ENCODE measurements at places on chromosomes 4 and X.
A peak's percentile ranks its signal among the peaks of the same experiment; 100 is the strongest.

- DNase-seq, result no peak
Measured at GRCh38 chrX:151359341-151359740, 37.7 kb upstream of the VMA21 start.

DNA sequence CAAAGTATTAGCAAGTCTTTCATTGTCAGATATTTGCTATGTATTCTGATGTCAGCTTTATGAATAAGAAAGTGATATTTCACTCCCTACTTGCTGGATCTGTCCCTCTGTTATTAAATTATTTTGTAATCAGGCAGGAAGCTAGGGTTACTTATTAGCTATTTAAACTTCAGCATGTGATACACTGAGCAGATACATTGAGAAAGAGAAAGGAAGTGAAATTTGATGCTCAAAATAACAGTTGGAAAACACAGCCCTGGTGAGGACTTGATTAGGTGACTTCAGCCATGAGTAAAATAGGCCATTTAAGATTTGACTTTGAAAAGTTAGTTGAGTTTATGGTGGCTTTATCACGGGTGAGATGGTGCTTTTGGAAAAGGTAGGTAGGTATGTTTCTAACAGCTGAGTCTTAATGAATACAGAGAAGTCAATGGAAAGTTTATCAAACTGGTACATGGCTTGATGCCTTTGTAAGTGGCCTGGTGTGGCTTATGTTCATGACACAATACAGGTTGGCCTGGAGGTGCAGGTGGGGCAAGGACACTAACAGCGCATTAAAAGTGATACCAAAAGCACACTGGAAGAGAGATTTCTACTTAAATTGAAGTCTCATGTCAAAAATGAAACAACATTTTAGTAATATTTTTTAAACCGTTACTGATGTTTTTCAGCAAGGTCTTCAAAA is 321.2 kb upstream of the SPOCK3 start:
- DNase-seq, result no peak

- DNase-seq, result peak; percentile 8
Measured at GRCh38 chr4:83109480-83110222, 4.9 kb downstream of the PLAC8 start.

DNA sequence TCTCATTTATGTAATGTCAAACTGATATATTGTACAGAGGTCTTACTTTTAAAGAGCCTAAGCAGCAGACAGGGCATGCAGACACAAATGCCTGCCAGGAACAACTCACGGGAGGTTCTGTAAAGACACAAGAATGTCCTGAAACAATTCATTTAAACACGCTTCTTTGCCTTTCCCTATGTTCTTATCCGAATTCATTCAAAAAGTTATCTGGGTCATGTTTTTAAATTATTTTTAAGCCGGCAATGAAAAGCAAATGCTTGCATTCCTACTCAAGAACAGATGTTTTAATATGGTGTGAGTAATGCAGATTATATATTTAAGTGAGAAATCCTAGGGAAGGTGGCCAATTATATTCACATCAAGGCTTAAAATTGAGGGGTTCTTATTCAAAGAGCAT is 192.6 kb downstream of the PDGFC start:
- no peak for DNase-seq

DNA sequence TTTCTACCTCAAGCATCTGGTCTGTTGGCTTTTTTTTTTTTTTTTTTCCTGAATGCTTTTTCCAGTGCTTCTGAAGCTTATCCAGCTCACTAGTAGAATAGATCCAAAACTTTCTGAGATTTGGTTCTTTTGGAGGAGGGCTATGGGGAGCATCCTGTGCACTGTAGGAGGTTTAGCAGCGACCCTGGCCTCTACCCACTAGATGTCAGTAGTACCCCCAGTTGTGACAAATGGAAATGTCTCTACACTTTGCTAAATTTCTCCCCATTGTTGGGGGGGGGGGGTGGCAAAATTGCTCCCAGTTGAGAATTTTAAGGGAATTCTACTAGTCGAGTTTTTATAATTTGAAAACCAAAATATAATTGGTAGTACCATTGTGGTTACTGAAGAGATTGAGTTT is 23.0 kb upstream of the PPA2 start:
- DNase-seq, result no peak

GRCh38 chr4:152709675-152710438 is 30.1 kb upstream of the TMEM154 start:
- DNase-seq, result no peak

- DNase-seq, result no peak
Measured at GRCh38 chr4:132332932-132333723, 816.0 kb upstream of the PCDH10 start.

DNA sequence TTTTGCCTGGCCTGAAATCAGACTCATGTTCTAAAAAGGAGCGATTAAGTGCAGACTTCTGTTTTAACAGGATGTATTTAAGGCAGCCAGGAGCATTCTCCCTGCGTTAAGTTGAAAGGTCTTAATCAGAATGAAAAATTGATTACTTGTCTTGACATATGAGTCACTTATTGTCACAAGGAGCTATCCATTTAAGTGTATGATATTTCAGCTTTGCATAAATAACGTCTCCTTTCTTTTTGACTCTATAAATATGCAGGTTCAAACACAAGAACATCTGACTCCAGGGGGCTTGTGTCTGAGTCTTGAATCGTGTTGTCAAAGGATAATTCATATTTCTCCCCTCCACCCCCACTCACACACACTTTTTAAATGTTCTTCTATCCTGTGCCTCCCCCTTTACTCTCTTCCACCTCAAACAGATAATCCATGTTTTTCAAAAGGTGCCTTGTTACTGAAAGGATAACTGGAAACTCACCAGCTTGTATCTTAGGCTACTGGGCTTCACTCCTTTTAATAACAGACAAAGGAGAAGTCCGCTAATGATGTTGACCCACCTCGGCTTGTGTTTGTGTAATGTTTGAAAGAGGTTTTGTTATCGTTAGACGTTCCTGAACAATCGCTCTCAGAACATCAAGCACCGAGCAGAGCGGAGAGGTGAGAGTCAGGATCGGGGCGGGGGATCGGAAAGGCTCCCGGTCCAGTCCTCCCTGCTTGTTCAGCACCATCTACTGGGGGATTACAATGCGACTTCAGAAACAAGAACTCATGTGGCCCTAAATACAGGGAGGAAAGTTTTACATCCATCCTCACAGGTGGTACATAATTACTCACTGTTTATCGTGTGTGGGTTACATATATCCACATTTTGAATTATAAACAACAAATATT is 107.5 kb upstream of the RPL34 start:
- peak; percentile 26 for DNase-seq

DNA sequence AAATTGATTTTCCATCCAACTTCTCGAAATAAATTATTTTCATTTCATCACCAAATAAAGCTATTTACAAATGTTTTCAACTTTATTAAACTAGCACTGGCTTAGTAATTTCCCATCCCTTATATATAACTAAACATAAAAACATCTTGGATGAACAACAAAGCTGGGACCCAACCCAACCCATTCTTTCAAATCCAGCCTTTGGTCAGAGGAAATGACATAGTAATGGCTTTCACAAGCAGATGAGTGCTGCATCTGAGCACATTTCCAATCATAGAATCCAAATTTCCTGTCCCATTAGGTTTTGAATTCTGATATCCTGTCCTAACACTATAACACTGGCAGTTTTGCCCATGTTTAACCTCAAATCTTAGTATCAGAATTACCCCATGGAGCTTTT is 7.9 kb upstream of the EMCN start:
- DNase-seq, result no peak

GRCh38 chr4:8533274-8533865 is 46.8 kb upstream of the GPR78 start:
- DNase-seq, result no peak

- DNase-seq, result no peak
Measured at GRCh38 chr4:138749303-138749702, 266.3 kb upstream of the NOCT start.

- no peak for DNase-seq
Measured at GRCh38 chr4:99264927-99265326, 25.9 kb downstream of the ADH1A start.

GRCh38 chrX:147072747-147073146 is 258.2 kb upstream of the CXorf51A start:
- no peak for DNase-seq

- no peak for DNase-seq
Measured at GRCh38 chrX:16061296-16061695, 62.1 kb upstream of the GRPR start.

DNA sequence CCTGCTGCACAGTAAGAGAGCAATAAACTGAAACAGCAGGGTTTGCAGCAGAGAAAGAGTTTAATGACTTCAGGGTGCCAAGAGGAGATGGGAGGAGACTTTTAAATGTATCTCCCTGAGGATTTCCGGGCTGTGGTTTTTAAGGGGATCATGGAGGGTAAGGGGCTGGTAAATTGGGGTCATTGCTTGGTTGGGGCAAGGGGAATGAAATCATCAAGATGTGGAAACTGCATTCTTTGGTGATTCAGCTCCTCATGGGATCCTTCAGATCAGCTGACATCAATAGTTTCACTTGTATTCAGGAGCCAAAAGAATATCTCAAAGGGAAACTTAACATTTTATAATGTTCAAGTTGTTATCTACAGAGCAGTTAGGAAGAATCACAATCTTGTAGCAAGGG is 174.3 kb upstream of the ANXA10 start:
- no peak for DNase-seq

DNA sequence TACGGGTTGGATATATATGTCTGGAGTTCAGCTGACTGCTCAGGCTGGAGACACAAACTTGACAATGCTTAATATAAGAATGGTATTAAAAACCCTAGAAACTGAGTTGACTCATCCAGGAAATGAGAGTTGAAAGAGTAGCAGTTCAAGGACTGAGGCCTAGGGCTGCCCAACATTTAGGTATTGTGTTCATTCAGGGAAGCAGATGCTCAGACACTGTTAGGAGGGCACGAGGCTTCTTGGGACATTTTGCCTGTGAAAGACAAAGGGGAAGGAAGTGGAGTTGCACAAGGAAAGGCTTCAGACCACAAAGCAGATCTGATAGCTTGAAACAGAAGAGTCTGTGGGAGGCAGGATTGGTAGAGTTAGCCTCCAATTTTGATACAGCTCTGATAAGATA is 52.0 kb upstream of the HS3ST1 start:
- peak; percentile 11 for DNase-seq

- DNase-seq, result no peak
Measured at GRCh38 chr4:73451404-73451803, 15.4 kb downstream of the AFP start.

- DNase-seq, result no peak
Measured at GRCh38 chrX:124332481-124333424, at the start of gene TEX13D. Gene TEX13D (plus strand): TSS chrX:124332660. CDS start chrX:124332918, 258 bp downstream.

DNA sequence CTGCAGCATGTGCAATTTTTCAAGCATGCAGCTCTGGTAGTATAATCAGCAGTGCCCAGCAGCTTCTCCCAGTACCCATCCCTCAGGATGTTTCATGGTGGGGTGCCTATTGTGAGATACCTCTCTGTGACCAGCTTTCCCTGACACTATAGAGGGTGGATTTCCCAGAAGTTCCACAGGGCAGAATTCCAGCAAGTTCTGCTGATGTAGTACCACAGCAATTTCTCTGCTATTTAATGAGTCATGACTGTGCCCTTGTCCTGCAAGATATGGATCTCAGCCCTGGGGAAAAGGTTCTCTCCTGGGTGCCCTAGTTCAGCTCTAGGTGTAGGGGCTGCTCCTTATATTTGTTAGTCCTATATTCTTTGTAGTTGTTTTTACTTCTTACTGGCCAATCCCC is 174.8 kb downstream of the ENOX2 start:
- no peak for DNase-seq

DNA sequence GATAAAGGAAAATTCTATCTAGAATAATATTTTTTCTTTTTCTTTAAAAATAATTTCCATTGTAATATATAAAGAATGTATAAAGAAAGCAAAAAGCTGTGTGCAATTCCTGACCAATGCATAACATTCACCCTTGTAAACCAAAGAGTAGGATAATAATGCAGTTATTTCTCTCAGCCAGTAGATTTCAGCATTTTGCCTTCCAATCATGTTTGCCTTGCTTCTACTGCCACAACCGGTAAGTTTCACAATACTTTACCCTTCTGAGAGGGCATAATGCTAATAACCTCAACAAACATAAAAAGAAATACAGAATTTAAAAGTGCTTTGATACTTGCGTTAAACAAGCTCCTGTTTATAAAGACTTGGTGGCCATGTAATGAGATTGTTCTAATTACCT is 59.9 kb downstream of the CHIC2 start:
- no peak for DNase-seq
